ENCODE measurements at places on chromosomes 11 and 22.
A peak's percentile ranks its signal among the peaks of the same experiment; 100 is the strongest.

- DNase-seq, result no peak
Measured at GRCh38 chr22:26702906-26703830, 45.8 kb downstream of the MIAT start.

DNA sequence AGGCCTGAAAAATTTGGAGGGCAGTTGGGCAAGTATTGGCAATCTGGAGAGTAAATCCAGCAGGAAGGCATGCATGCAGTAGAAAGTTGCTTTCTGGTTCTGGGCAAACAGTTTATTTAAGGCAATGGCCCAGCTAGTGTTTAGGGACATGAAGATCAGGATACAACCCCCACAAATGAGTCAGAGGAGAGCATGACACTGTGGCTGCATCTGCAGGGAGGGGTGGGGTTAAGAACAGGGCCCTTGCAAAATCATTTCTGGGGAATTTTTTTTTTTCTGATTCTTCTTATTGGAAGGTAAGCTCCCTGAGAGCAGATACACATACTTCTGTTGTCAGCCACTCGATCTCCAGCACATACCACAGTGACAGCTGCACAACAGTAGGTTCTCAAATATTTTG, 61.1 kb downstream of the FDX1 start:
- peak; percentile 7 for DNase-seq

DNA sequence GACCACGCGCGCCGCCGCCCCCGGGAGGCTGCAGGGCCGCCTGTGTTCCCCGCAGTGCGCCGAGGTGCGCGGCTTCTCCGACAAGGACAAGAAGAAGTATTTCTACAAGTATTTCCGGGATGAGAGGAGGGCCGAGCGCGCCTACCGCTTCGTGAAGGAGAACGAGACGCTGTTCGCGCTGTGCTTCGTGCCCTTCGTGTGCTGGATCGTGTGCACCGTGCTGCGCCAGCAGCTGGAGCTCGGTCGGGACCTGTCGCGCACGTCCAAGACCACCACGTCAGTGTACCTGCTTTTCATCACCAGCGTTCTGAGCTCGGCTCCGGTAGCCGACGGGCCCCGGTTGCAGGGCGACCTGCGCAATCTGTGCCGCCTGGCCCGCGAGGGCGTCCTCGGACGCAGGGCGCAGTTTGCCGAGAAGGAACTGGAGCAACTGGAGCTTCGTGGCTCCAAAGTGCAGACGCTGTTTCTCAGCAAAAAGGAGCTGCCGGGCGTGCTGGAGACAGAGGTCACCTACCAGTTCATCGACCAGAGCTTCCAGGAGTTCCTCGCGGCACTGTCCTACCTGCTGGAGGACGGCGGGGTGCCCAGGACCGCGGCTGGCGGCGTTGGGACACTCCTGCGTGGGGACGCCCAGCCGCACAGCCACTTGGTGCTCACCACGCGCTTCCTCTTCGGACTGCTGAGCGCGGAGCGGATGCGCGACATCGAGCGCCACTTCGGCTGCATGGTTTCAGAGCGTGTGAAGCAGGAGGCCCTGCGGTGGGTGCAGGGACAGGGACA, 2.7 kb downstream of the NLRP6 start:
- DNase-seq, result peak; percentile 66

DNA sequence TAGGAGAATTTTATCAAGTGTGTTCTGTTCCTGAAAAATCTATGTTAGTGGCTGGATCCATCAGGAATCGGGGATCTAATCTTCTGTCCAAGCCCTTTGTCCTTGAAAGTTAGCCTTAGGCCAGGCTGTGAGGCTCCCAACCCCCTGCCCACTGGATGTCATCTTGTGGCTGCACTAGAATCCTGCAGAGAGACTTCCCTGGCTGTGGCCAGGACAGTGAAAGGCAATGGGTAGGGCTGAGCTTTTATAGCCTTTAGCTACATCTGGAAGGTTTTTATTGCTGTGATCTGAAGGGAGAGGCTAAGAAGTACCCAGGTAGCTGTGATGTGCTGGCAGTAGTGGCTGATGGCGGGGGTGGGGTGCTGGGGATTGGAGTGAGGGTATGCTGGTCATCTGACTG, 2.1 kb downstream of the OAF start:
- no peak for DNase-seq

GRCh38 chr11:111269146-111269868, 23.8 kb downstream of the POU2AF2 start:
- no peak for DNase-seq

DNA sequence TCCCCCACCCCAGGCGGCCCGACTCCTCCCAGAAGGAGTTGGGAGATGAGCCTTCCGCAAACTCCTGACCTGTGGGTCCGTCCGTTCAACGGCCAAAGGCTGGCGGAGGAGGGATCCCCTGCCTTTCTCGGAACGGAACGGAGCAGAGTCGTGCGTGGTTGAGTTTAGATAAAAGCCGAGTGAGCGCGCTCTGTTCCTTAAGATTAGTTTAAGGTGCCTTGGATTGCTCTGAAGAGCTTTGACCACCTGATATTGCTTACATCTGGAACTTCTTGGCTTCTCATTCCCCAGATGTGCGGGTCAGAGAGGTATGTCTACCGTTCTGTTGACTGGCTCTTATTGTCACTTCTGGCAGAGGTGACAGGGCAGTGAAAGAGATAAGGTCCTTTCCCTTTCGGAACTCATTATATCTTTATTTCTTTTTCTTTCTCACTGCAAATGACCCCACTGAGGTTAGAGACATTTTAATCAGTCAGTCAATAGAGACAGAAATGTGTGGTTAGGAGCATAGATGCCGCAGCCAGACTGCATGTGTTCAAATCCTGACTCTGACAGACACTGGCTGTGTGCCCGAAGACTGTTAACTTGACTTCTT, at the start of gene TRIM6:
TRIM6 (plus strand) TSS at position 31 of the 595 bp plus-strand sequence; CDS start at position 292, 261 bp downstream.
- DNase-seq, result peak; percentile 62

GRCh38 chr11:93700830-93701229, 39.3 kb downstream of the CEP295 start:
- no peak for DNase-seq

DNA sequence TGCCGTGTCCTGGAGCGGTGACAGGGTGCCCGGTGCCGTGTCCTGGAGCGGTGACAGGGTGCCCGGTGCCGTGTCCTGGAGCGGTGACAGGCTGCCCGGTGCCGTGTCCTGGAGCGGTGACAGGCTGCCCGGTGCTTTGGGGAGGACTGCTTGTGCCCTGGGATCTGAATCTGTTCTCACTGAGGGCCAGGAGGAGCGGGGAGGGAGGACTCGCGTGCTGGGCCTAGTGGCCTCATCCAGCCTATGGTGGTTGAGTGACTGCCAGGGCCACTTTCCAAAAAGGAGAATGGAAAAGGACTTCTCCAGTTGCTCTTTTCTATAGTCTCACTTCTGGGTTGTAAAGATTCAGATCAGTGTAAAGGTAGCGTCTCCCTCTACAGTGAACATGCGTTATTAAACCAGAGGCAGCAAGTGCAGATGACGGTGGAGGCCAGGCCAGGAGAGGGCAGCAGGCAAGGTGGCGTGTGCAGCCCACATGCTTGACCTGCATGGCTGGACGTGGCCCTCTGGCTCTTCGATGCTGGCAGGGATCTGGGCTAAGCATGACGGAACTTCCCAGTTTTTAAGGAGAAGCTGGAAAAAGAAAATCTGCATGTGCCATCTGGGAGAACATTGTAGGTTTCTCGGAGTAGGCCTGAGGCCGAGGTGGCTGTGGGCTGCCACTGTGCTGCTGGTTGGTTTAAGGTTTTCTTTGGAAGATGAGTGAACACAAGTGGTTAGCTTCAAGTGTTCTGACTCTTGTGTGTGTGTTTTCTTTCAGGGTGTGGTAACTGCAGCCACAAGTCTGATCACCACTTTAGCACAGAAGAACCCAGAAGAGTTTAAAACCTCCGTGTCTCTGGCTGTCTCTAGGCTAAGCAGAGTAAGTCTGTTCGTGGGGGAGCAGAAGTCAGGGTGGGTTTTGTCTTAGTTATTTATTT, 55.0 kb downstream of the AP2A2 start:
- DNase-seq, result no peak

DNA sequence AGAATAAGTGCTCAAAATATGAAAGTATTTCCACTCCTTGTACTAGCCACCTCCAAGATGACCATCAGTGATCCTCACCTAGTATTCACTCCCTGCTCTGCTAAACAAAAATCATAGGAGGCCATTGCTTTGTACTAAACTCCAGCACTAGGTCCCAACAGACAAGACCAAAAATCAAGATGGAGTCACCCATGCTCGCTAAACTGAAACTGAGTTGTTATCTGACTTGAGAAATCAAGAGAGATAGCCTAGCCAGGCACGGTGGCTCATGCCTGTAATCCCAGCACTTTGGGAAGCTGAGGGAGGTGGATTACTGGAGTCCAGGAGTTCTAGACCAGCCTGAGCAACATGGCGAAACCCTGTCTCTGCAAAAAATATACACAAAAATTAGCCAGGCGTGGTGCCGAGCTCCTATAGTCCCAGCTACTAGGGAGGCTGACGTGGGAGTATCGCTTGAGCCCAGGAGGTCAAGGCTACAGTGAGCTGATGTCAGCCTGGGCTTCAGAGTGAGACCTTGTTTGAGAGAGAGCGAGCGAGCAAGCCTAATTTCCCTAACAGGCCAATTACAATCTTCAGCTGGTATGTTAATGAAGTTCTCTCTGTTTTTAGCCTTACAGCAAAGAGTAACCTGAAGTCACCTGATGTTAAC, 9.3 kb downstream of the SEC14L6 start:
- DNase-seq, result no peak

- peak; percentile 79 for DNase-seq
Measured at GRCh38 chr22:37758694-37759093, 49.0 kb upstream of the GCAT start.

GRCh38 chr11:2949920-2950319, 20.7 kb upstream of the PHLDA2 start:
- no peak for DNase-seq

DNA sequence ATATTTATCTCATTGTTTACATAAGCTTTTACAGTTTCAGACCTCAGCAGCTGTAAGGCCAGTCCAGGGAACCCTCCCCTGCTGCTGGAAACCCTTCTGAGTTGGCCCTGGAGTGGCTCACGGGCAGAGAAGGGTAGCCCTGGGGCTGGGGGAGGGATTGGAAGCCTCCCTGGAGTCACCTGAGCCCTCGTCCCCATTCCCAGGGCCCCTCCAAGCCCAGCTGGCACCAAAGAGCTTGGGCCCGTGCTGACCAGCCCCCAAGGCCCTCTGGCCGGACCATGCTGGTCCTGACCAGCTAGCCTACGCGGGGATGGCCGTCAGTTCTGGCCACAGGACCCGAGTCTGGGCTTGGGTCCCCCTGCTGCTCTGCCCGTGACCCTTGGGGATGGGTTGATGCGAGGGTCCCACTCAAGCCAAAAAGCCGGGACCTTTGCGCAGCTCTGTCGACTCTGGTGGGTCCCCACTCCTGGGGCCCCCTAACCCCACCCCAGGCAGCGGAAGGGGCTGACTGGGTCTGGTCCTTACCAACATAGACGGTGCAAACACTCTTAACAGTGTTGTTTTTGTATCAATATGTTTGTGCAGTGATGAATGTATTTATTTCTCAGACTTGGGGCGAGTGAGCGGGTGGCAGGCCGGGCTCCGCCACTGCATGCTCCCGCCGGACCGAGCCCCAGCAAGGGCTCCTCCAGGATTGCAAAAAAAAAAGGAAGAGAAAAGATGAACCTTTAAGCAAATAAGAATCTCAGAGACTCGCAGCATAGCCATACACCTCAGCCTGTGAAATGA, 17.5 kb upstream of the TMEM191C start:
- DNase-seq, result no peak
